HTR-8/SVneo (cell line): ENCODE measurements at places on chromosomes 6 and 20.
A peak's percentile ranks its signal among the peaks of the same experiment; 100 is the strongest.

DNA sequence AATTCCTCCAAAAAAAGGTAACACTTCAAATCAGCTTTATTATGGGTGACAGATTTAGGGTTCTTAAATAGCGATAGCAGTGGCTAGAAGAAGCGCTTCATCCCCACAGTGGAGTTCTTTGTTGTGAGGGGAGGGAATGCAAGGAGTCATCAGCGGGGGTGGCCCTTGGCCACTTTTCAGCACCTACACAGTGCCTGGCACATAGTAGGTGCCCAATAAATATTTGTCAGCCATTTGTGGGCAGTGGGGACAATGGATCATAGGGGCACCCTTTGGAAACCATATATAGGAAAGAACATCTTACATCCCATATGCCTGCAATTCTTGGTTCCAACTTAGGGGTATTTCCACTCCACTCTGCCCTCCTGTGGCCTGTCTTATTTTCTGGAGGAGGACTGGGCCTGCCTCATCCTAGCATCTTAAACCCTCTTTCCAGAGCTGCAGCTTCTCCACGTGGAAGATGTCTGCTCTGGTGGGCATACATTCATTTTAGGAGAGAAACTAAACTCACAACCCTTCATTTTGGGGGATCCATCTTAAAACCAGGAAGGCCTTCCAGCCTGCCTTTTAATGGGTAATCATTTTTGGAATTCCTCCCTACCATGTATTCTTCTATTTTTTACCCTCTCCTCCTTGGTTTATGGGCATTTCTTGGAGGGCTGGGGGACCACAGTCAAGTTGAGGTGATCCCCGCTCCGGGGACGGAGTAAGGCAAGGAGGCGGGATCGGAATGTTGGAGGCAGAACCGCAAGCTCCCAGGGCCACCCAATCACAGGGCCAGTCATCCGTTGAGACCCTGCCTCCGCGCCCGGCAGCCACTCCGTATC lies 2.6 kb upstream of the GPSM3 start:
- peak; percentile 97 for DNase-seq

GRCh38 chr20:59940956-59941294 lies 736 bp downstream of the FAM217B start:
- no peak for DNase-seq

DNA sequence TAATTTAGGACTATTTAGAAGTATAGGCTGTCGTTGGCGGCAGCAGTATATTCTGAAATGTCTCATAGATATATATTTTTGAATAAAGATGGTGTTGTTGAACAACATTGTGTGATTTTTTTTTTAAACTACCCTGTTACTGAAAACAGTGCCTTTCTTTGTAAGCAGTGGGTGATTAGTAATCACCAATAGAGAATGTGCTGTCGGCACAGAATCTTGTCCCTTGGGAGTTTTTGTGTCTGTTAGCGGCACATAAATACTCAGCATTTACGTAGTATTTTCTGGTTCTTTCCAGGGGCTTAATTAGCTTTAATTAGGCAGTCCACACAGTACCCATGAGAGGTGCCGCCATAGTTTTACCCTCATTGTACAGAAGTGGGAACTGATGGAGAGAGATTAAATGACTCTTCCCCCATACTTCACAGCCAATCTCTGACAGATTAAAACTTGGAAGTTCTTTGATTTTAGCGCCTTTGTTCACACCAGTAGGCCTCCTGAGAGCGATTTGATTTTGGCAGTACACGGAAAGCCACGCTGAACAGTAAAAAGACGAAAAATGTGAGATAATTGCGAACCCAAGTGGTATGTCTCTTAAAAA lies 58.8 kb downstream of the RPRD1B start:
- DNase-seq, result no peak

- no peak for DNase-seq
These were observed 56.4 kb downstream of the ZMYND8 start for GRCh38 chr20:47300071-47300470.

GRCh38 chr20:9457136-9457535 lies 57.3 kb upstream of the LAMP5 start:
- no peak for DNase-seq
